ENCODE measurements at places on chromosomes 2 and 18. TPM values are rescaled to one million over a fixed set of nuclear protein-coding genes. Genes with fewer than 3 reads are reported as not detected.

CCDC148 gene
- total RNA-seq, result 2.8 TPM

TTN gene
- 40.3 TPM for total RNA-seq

SUMO1 gene
- total RNA-seq, result 70.1 TPM

TNFAIP6 gene
- 2.1 TPM for total RNA-seq

TDRD15 gene
- not detected for total RNA-seq

FNDC4 gene
- total RNA-seq, result 1.6 TPM

STAT1 gene
- total RNA-seq, result 103 TPM

MEP1B gene
- total RNA-seq, result not detected

POTEI gene
- 0.24 TPM for total RNA-seq

DNA sequence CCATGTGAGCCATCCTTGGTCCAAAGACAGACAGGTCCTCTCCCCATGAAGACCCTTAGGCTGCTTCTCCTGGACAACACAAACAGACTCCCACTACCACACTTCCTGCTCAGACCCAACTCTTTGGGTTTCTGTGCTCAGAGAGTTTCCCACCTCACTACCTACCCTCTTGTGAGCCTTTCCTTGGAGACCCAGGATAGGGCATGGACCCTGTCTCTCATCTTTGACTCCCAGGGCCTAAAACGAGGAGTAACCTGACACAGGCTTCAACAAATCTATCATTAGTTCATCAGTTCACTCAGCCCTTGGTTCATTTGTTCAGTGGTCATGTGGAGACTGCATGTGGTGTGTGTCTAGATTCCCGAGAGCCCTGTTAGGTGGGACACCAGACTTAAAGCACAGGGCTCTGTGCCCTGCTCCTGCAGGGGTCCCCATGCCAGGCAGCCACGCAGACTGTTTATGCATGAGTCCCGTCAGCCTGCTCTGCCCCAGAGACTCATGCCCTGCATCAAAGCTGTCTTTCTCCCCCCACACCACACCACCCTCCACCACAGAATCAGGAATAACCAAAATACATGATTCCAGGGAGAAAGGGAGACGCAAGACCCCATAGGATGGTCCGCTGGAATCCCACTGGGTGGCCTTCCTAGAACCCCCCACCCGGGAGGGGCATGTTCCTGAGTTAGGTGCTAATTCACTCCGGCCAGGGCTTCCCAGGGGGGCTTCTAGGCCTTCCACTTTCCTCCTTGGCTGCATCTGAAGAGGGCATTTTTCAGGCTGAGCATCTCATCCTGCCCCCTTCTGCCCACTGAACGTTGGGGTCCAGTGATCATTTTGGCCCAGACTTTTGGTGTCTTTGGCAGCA lies 100.2 kb upstream of the TEX51 start:
- H3K27ac ChIP-seq, result no peak overlapping the region
- peaks cover 3% of the 10 kb centered on the region for H3K27me3 ChIP-seq
- no peak overlapping the region for H3K4me3 ChIP-seq
- no peak for DNase-seq
- H3K4me1 ChIP-seq, result no peaks in the 10 kb centered on the region

GRCh38 chr2:133503323-133503722 lies 64.9 kb downstream of the NCKAP5 start:
- DNase-seq, result no peak
- H3K27me3 ChIP-seq, result no peaks in the 10 kb centered on the region
- no peak overlapping the region for H3K4me3 ChIP-seq
- no peak overlapping the region for H3K27ac ChIP-seq
- no peaks in the 10 kb centered on the region for H3K36me3 ChIP-seq

- H3K27ac ChIP-seq, result peak overlapping the region; percentile 36
- no peaks in the 10 kb centered on the region for H3K27me3 ChIP-seq
- DNase-seq, result no peak
- H3K4me3 ChIP-seq, result no peak overlapping the region
- H3K4me1 ChIP-seq, result peaks cover 16% of the 10 kb centered on the region
- no peaks in the 10 kb centered on the region for H3K36me3 ChIP-seq
Measured at GRCh38 chr2:237126519-237127174, 41.0 kb downstream of the COPS8 start.

DNA sequence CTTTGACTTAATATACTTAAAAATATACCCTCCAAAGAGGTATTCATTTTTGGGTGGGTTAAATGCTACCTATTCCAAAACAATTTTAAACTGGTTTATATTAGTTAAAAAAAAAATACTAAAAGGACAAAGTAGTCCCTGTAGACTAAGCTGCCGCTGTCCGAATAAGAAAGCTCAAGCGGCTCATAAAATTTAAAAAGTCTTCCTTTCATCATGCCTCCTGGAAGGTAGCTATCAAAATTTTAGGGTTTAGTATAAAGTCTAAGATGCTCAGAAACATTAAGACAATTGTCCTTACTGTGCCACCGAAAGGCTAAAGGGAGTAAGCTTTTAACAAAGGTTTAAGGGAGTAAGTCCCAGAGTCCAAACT lies 440 bp upstream of the UGGT1 start:
- H3K4me1 ChIP-seq, result peaks cover 24% of the 10 kb centered on the region
- peak overlapping the region; percentile 98 for H3K4me3 ChIP-seq
- DNase-seq, result no peak
- H3K27ac ChIP-seq, result peak overlapping the region; percentile 86

DNA sequence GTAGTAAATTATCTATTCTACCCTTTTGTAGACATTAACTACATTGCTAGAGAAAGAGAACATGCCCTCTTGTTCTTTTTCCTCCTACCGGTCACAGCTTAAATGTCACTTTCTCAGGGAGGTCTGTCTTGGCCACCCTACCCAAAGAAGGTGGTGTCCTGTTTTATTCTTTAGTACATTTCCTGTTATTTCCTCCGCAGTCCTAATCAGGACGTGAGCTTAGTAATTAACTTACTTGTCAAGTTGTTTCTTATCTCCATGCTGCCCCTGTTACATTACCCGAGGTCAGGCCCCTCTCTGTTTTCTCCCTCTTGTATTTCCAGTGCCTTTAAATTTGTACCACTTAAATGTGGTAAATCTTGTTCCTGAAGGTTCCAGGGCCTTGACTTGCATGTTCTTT lies 73.7 kb upstream of the RMDN2 start:
- H3K27ac ChIP-seq, result peak overlapping the region; percentile 29
- H3K36me3 ChIP-seq, result no peaks in the 10 kb centered on the region
- H3K4me3 ChIP-seq, result no peak overlapping the region
- DNase-seq, result no peak

GRCh38 chr18:48132797-48133655 lies 202.6 kb upstream of the SMAD2 start:
- H3K36me3 ChIP-seq, result no peaks in the 10 kb centered on the region
- no peak overlapping the region for H3K4me3 ChIP-seq
- no peak for DNase-seq
- peaks cover 14% of the 10 kb centered on the region for H3K27me3 ChIP-seq
- H3K27ac ChIP-seq, result no peak overlapping the region
- H3K4me1 ChIP-seq, result peaks cover 25% of the 10 kb centered on the region

DNA sequence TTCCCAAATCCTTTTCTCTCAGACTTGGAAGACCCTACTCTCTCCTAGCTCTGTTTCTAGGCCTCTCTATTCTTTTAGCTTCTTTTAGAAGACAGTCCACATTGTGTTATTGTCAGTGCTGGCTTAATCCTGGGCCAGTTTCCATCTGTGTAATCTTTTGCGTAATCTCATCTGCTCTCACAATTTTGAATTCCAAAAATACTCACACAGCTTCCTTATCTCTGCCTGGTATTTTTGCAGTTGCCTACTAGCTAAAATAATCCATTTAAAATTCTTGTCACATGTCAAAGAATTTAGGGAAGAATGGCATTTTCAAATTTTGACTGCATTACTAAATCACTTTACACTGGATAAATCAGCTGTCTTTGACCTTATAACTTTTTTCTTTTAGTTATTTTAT lies 200.6 kb upstream of the MEX3C start:
- DNase-seq, result no peak
- no peaks in the 10 kb centered on the region for H3K27me3 ChIP-seq
- no peaks in the 10 kb centered on the region for H3K36me3 ChIP-seq
- no peak overlapping the region for H3K4me3 ChIP-seq

DNA sequence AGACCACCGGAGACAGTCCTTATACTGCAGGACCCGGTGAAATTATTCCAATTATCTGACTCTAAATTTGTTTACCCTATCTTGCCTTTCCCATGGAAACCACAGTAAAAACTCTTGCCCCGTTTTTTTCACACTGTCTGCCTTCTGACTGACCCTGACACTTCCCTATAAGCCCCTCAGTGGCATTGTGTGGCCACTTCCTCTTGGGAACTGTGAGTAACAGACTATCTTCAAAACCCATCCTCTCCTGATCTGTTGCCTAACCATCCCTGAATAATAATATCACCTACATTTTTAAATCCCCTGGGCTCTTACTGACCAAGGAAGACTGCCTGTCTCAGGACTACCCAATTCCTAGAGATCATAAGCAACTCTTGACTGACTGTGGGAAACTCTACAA lies 42.6 kb upstream of the RNF152 start:
- no peak for DNase-seq
- H3K4me1 ChIP-seq, result no peaks in the 10 kb centered on the region
- no peaks in the 10 kb centered on the region for H3K27me3 ChIP-seq
- H3K36me3 ChIP-seq, result no peaks in the 10 kb centered on the region
- no peak overlapping the region for H3K27ac ChIP-seq

- no peaks in the 10 kb centered on the region for H3K4me1 ChIP-seq
- DNase-seq, result no peak
- H3K27me3 ChIP-seq, result no peaks in the 10 kb centered on the region
- H3K4me3 ChIP-seq, result no peak overlapping the region
Measured at GRCh38 chr2:75894170-75894569, 183.5 kb upstream of the GCFC2 start.

- H3K4me1 ChIP-seq, result peaks cover 7% of the 10 kb centered on the region
- H3K36me3 ChIP-seq, result peaks cover 28% of the 10 kb centered on the region
- no peaks in the 10 kb centered on the region for H3K27me3 ChIP-seq
- no peak for DNase-seq
- no peak overlapping the region for H3K27ac ChIP-seq
Measured at GRCh38 chr18:79379251-79379905, 16.4 kb upstream of the NFATC1 start.

GRCh38 chr2:42147641-42148274 lies 21.4 kb upstream of the EML4 start:
- H3K4me1 ChIP-seq, result peaks cover 22% of the 10 kb centered on the region
- no peak overlapping the region for H3K4me3 ChIP-seq
- no peaks in the 10 kb centered on the region for H3K36me3 ChIP-seq
- H3K27me3 ChIP-seq, result no peaks in the 10 kb centered on the region
- H3K27ac ChIP-seq, result peak overlapping the region; percentile 18

GRCh38 chr18:41842886-41843285 lies 112.1 kb upstream of the PIK3C3 start:
- no peaks in the 10 kb centered on the region for H3K27me3 ChIP-seq
- H3K27ac ChIP-seq, result no peak overlapping the region

DNA sequence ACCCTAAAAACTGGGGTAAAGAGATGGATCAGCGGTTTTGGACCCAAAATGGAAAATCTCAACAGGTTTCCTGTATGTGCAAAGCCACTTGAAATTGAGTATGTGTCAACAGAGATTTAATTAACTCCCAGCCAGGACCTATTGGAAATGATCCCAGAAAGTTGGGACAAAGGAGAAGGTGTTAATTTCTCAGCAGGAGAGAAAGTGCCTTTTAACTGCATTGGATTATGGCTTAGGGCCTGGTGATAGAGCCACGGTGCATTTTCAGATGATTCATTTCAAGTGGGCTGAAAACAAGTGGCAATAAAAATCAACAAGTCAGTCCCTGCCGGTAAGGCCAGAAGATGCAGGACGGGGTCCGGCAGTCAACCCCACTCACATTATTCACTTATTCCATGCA lies 80.2 kb upstream of the BCL11A start:
- no peak overlapping the region for H3K4me3 ChIP-seq
- no peaks in the 10 kb centered on the region for H3K36me3 ChIP-seq
- H3K27ac ChIP-seq, result no peak overlapping the region

Measured in lower lobe of right lung (tissue), 2 donors.